ENCODE measurements at places on chromosomes 13 and 19. TPM values are rescaled to one million over a fixed set of nuclear protein-coding genes. Genes with fewer than 3 reads are reported as not detected.
A peak's percentile ranks its signal among the peaks of the same experiment; 100 is the strongest.

DNA sequence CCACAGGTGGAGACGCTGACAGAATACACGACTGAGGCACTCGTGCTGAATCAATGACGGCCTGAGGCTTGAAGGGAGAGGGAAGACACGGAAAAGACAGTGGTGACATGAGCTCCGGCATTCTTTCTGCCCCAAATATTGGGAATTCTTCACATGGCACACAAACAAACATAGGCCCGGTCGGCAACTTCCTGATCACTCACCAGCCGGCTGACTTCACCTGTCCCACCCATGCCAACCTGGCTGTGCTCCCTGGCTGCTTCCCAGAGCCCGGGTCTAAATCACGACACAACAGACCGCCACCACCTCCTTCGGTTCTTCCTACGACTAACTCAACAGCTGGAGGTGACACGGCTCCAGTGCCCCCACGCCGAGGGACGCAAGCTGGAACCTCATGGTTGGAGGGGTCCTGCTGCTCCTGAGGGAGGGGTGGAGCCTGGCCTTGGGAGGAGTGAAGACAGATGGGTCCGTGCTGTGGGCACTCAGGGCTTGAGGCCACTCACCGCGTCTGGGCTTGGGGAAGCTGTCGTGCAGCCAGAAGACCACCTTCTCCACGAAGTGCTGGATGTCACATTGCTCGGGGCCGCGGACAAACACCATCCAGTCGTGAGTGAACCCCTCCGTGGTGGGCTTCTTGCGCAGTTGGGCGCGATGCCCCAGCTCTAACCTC lies 9.6 kb downstream of the MLLT1 start:
- peaks cover 57% of the 10 kb centered on the region for H3K4me1 ChIP-seq
- H3K36me3 ChIP-seq: peaks cover 15% of the 10 kb centered on the region
- H3K27me3 ChIP-seq: no peaks in the 10 kb centered on the region
- no peak overlapping the region for H3K4me3 ChIP-seq

GRCh38 chr13:39527961-39528660 lies 74.9 kb downstream of the LHFPL6 start:
- H3K36me3 ChIP-seq: no peaks in the 10 kb centered on the region
- H3K4me1 ChIP-seq: peaks cover 65% of the 10 kb centered on the region
- H3K27ac ChIP-seq: peak overlapping the region; percentile 94
- H3K4me3 ChIP-seq: peak overlapping the region; percentile 21
- H3K27me3 ChIP-seq: no peaks in the 10 kb centered on the region

GRCh38 chr13:51645154-51645650 lies 60.9 kb downstream of the WDFY2 start:
- H3K27ac ChIP-seq: peak overlapping the region; percentile 94
- no peaks in the 10 kb centered on the region for H3K27me3 ChIP-seq
- no peak for DNase-seq
- H3K4me3 ChIP-seq: no peak overlapping the region
- H3K36me3 ChIP-seq: no peaks in the 10 kb centered on the region
- H3K4me1 ChIP-seq: peaks cover 39% of the 10 kb centered on the region

DNA sequence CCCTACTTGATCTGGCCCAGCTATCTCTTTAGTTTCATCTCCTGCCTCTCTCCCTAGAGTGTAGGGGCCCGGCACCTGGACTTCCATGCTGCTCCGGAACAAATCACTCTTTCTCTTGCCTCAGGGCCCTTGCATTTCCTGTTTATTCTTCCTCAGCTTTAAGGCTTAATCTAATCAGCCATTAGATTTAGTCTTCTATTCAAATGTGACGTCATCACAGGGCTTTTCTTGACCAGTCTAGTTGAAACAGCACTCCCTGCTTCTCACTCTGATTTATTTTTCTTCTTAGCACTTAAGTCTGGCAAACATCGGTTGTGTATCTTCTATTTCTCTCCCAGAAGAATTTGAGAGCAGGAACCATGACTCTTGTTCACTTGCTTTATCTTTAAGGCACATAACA lies 564.1 kb downstream of the EFNB2 start:
- H3K4me1 ChIP-seq: peaks cover 42% of the 10 kb centered on the region
- no peaks in the 10 kb centered on the region for H3K27me3 ChIP-seq
- no peak overlapping the region for H3K27ac ChIP-seq
- no peaks in the 10 kb centered on the region for H3K36me3 ChIP-seq
- no peak overlapping the region for H3K4me3 ChIP-seq
- DNase-seq: no peak

Gene ZIM2
- not detected for total RNA-seq

Gene PSG1
- total RNA-seq: not detected

Gene GRIK5
- total RNA-seq: 0.37 TPM

Gene CAMSAP3
- total RNA-seq: 0.41 TPM

Gene GAPDHS
- not detected for total RNA-seq

Measured in chondrocyte (in vitro differentiated cells).